ENCODE measurements at places on chromosomes 11 and 22.
A peak's percentile ranks its signal among the peaks of the same experiment; 100 is the strongest.

DNA sequence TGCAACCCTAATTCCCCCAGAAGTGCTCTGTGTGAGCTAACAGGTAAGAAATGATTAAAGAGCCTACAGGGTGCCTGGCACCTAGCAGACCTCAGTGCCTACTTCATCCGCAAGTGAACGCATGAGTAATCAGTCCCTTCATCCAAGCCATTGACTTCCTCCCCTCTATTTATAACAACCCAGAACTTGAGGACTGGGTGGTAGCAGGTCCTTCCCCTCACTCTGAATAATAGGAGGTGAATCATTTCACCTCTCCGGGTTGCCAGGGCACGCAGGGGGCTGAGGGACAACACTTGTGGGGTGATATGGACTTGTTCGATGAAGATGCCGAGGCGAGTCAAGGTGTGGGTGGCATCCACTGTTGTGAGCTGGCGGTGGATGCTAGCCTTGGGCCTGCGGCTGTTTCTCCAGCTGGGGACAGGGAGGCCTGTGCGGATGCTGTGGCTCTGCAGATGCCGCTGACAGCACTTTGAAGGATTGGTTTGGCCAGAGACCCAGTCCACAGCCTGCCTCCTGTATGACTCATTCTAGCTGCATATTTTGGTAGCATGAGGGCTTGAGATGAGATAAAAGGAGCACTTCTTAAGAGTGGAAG, 11.7 kb upstream of the SORL1-AS1 start:
- DNase-seq: peak; percentile 75

DNA sequence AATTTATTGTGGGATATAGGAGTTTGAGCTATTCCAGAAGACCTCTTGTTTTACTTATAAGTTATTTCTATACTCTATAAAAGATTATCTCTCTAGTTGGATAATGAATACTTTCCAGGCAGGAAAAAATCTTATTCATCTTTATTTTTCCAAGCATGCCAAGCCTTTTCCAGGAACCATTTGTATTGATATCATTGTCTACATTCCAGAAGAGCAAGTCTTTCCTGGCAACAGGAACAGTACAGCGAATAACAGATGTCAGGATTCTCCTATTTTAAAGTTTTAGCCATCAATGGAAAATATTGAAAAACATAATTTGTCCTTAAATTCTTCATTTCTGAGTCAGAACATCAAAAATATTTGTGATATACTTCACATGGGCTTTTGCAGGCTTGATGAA, 5.2 kb upstream of the NXPE1 start:
- DNase-seq: no peak

DNA sequence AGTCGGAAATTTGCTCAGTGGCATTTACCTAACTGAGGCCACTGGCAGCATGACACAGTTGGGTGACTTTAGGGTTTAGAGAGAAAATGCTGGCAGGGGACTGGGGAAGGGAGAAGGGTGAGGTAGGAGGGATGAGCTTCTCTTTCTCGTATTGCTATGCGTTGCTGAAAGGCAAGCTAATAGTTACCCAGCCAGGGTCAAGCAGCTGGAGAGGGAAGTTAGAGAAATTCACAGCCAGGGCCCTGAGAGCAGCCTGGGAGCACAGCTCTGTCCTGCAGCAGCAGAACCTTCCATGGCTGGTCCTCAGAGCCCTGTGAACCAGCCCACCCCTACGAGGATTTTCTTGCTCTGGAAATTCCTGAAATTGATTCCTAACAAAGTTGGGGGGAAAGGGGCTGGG, 679.6 kb downstream of the NTM start:
- no peak for DNase-seq

DNA sequence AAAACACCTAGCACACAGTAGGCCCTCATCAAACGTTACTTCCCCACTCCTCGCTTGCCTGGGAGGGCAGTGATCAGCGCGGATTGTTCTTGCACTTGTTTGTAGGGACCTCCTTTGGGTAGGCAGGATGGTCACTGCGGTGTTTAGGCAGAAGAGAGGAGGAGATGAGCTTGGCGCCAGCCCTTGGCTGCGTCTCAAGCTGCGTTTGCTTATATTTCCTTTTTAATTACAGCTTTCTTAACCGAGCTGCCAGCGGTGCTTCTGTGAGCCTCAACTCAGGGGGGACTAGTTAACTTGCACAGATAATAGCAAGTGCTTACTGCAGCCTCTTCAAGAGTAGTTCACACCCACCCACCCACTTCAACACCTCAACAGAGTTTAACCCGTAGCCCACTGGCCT, 15.1 kb downstream of the IFT27 start:
- DNase-seq: no peak

- no peak for DNase-seq
Measured at GRCh38 chr11:76030286-76030685, 176.0 kb downstream of the WNT11 start.

DNA sequence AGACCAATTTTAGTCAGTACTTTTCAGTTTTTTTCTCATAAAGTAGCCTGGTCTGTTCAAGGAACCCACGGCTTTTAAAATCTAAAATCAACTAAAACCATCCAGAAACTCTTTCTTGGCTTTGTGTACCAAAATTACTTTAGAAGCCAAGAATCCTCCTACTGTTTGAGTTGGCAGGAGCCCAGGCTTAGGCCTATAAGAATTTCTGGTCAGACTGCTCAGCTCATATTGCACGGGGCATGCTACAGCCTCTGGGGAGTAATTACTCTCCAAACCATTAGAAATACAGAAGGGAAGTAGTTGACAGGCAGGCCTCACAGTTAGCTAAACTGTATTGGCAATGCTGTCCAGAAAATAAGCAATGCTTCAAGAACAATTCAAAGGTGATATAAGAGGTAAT, 1862.9 kb upstream of the RAG2 start:
- peak; percentile 33 for DNase-seq

DNA sequence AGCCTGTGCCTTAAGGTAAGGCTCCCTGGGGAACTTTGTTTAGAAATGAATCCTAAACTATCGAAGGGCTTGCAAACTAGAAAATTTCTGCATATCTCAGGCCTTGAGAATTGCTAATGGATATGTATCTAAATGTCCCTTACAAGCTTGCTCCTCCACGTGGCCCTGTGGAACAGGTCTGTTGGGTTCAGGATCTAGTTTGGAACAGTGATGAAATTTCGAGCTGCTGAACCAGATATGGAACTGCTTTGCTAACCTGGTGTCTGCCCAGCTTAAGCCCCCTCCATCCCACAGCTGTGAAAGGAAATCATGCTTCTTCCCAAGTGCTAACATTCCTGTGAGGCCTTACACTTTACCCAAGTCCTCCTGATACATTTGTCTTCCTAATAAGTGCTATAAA, 11.6 kb downstream of the SREBF2 start:
- DNase-seq: no peak

- no peak for DNase-seq
Measured at GRCh38 chr22:34055525-34056200, 135.4 kb upstream of the LARGE1 start.

GRCh38 chr11:117613521-117613920, 183.5 kb downstream of the DSCAML1 start:
- no peak for DNase-seq

DNA sequence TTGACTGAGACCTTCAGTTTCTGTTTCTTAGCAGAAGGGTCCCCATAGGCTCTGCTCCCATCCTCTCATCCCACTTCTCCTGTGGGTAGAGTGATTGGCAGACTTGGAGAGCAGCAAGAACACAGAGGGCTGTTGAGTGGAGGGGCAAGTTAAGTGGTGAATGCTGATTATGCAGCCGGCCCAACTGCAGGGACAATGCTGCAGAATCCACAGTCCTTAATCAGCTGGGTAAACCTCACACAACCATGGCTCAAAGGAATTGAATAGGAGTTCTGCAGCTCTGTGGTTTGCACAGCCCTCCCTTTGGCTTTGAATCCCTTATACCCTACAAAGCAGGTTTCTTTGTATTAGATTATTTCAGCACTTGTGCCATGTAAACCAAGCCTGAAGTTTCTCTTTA, 161.1 kb downstream of the NAV2 start:
- DNase-seq: no peak

GRCh38 chr11:106714199-106714598, 304.1 kb downstream of the GUCY1A2 start:
- no peak for DNase-seq

DNA sequence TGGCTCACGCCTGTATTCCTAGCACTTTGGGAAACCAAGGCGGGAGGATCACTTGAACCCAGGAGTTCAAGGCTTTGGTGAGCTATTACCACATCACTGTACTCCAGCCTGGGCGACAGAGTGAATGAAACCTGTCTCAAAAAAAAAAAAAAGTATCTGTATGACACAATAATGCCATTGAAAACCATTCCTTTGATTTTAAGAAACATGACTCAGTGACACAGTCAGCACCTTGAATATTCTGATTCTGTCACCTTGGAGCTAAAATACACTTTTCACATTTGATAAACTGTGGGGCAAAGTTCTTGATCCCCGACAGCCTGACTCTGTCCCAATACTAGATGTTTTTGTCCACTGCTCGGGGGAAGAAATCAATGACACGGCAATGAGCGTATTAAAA, 16.7 kb upstream of the ELFN2 start:
- no peak for DNase-seq

GRCh38 chr11:128894286-128894681, 3.1 kb downstream of the KCNJ5 start:
- DNase-seq: no peak

DNA sequence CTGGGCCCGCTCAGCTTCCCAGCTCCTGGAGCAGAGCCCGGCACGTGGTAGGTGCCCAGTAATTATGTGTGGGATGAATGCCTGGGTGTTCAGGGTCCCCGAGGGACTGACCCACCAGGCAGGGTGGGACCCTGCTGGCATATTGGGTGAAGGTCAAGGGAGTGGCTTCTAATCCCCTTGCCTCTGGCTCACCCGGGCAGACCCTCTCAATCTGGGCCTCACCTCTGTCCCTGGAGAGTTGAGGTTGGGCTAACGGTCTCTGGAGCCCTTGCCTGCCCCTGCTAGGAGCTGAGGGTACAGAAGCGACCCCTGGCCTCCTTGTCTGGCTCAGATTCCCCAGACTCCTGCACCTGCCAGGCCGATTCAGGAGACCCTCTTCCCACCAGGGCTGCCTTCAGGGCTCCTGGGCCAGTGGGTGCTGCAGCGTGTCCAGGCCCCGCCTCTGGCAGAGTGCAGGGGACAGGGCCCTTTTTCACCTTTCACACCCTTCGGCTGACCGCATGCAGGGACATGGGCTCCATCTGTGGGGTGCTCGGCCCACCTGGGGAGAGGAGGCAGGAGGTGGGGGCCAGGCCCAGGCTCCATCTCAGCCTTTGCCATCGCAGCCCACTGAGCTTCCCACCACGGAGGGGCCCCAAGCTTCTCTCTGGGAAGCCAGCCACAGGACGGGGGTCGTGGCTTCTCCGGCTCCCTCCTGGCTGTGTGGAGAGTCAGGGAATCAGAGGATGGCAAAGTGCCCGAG, 3.8 kb upstream of the CTSD start:
- peak; percentile 24 for DNase-seq

DNA sequence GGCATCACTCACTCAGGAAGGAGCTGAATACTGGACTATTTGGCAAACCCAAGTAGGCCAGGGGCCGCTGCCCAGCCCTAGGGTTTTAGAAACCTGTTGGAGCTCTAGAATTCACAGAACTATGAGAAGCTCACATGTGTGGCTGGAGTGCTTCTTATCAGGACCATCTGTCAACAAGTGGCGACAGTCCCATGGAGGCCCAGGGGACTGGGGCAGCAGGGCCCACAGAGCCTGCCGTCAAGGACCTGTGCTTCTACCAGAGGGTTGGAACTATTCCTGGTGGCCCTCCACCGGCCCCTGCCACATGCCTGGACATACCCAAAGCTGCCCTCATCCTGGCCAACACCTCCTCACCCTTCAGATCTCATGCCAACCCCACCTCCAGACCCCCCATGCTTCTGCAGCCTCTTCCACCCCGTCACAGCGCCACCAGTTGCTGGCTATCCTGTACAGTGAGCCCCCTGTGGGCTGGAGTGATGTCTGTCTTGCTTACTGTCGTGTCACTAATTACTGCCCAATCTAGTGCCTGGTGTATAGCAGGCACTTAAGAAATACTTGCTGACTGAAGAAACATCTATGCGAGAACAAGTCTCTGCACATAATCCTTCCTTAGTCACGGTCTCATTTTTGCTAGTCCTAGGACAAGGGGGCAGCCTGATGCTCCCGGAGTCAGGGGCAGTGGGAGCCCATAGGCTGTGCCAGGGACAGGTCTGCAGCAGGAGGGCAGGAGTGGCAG, 27.2 kb upstream of the RASL10A start:
- no peak for DNase-seq

DNA sequence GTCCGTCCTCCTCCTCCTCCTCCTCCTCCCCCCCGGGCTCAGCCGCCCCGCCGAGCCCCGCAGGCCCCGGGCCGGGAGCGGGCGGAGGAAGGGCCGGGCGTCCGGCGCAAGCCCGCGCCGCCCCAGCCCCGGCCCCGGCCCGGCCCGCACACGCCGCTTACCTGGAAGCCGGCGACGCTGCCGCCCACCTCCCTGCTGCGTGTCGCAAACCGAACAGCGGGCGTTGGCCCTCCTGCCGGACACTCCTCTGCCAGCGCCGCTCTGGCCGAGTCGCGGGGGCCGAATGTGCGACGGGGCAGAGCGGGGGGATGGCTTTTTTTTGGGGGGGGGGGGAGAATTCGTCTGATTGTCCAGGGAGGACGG, 1.1 kb downstream of the IGF2 start:
- DNase-seq: no peak

DNA sequence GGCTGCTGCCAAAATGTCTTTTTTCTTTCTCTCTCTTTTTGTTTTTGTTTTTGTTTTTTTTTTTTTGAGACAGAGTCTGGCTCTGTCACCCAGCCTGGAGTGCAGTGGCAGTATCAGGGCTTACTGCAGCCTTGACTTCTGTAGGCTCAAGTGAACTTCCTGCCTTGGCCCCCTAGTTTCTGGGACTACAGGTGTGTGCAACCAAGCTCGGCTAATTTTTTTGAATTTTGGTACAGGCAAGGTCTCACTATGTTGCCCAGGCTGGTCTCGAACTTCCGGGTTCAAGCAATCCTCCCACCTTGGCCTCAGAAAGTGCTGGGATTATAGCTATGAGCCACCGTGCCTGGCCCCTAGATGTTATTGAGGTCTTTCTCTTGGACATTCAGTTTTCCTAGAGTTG, 2.2 kb upstream of the DDX10 start:
- no peak for DNase-seq

DNA sequence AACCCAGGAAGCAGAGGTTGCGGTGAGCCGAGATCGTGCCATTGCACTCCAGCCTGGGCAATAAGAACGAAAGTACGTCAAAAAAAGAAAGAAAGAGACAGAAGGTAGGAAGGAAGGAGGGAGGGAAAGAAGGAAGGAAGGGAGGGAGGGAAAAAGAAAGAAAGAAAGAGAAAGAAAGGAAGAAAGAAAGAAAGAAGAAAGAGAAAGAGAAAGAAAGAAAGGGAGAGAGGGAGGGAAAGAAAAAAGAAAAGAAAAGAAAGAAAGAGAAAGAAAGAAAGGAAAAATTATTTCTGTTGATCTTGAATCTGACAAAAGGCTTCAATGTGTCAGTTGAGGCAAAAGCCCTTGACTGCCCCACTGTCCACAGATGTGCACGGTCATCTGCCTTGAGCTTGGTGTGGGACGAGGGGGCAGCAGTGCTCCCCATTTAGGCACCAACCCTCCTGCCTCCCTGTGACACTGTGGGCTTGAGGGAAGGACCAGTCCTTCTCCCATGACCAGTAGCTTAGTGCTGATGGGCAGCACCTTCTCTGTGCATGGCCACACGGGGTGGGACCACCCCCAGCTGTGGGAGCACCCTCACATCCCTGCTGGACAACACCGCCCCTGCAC, 24.4 kb downstream of the KCTD17 start:
- no peak for DNase-seq
